ENCODE measurements at places on chromosomes 6 and 20.
A peak's percentile ranks its signal among the peaks of the same experiment; 100 is the strongest.

GRCh38 chr6:30960907-30961673, 20.3 kb downstream of the MUCL3 start:
- no peak for DNase-seq

- no peak for DNase-seq
Measured at GRCh38 chr20:42155586-42155985, 537.4 kb upstream of the CHD6 start.

DNA sequence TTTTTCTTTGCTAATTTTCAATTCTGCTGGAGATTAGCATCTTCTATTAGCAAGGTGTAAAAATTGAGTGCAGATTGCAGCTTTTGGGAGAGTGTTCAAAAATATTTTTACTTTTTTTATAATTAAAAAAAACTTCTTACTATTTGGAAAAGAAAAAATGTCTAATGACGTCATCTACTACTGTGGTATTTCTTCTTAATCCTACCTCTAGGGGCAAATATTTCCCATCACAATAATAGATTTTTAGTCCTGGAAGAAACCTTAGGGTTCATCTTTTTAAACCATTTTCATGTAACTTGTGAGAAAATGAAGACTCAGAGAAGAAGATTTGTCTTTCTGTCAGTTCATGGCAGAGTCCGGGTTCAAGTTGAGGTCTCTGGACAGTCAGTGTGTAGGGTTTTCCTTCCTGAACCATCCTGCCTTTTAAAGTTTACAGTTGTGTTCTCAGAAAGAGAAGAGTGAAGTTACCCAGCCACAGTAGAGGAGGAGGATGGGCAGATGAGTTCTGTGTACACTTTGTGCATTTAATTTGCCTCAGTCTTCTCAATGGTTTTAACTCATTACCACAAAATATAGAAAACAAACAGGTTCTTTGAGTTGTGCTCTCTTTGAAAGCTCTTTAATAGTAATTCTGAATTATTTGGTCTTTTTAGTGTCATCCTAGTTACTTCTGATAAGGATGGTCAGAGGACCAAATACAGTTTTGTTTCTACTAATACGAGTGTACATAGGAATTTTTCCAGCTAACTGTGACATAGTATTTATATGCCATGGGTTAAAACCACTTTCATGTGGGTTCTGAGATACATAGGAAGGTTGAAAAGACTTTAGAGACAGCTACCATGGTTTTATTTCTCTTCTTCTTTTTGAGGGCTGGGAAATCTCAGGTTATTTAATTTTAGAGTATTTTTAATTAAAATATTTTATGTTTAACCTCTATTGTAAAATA, 184.7 kb downstream of the CDKAL1 start:
- no peak for DNase-seq

DNA sequence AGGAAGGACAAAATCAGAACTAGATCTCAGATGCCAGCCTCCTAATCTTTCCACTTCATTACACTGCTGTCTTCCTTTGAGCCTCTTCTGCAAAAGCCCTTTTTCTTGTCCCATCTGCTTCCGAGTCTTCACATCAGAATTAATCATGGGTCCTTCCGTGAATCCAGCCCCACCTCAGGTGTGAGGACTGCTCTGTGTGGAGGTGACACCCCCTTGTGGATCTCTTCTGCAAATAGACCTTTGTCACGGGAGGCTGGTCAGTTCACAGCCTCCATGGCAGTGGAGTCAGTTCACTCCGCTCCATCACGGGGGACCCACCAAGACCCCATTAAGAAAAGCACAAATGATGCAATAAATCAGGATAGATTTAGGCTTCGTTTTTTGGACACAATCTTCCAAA, 171.1 kb downstream of the ADAT2 start:
- no peak for DNase-seq

GRCh38 chr20:37270576-37271420, 9.2 kb upstream of the GHRH start:
- peak; percentile 52 for DNase-seq

- no peak for DNase-seq
Measured at GRCh38 chr6:138811866-138812265, 16.0 kb downstream of the ECT2L start.

DNA sequence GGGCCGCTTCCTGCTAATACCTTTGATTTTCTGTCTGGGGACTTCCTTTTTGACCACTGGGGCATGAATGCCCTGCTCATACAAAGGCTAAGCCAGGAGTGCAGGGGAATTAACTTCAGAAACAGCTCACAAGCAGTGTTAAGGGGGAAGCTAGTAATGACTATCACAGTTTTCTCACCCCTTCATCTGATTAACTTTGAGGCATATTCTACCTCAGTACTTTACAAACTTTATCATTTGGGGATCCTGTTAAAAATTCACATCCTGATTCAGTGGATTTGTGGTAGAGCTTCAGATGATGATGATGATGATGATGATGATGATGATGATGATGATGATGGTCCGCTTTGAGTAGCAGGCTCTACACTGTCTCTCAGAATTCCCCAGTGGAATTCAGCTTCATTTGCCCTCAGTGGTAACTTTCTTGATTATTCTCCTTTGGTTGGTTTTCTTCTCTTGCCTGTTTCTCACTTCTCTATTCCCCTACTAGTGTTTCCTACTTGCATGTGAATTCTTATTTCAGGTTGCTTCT, 78.4 kb upstream of the TMEM170B start:
- DNase-seq, result no peak

GRCh38 chr20:24657878-24658620, 188.6 kb downstream of the SYNDIG1 start:
- no peak for DNase-seq

Measured in globus pallidus (tissue), 1 donor.